Left hindlimb (tissue), 1 donor: ENCODE measurements at places on chromosomes 4 and X.

GRCh38 chr4:165199286-165199685 lies 8.1 kb upstream of the KLHL2 start:
- DNase-seq, result no peak

DNA sequence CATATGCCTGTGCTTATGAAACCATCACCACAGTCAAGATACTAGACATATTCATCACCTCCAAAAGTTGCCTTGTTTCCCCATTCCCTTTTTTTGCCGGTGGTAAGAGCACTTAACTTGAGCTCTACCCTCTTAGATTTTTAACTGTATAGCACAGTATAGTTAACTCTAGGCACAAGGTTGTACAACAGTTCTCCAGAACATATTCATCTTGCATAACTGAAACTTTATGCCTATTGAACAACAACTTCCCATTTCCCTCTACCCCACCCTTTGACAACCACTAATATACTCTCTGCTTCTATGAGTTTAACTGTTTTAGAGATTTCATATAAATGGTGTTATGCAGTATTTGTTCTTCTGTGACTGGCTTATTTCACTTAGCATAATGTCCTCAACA lies 119.3 kb downstream of the ASB9 start:
- DNase-seq, result no peak

DNA sequence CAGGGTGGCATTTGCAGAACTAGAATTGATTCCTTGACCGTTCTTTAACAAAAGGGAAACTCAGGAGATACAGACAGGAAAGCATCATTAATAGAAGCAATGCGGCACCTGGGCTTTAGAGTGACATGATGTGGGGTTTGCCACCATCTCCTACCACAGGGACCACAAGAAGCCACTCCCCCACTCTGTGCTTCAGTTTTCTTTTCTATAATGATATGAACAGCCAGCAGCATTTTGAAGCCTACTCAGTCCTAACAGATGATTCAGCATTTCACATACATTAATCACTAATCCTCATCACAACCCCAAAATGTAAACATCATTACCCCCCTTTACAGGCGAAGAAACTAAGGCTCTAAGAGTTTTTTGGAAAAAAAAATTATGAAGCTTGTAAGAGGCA lies 22.9 kb downstream of the CCDC149 start:
- no peak for DNase-seq

GRCh38 chr4:154559494-154560418 lies 3.1 kb upstream of the FGB start:
- DNase-seq, result no peak

- no peak for DNase-seq
Observed at GRCh38 chr4:138455097-138455496, 212.9 kb upstream of the SLC7A11 start.

- no peak for DNase-seq
Observed at GRCh38 chrX:72393836-72394517, 88.3 kb upstream of the CITED1 start.

- DNase-seq, result no peak
Observed at GRCh38 chr4:165814256-165815020, 58.6 kb upstream of the TLL1 start.

- no peak for DNase-seq
Observed at GRCh38 chrX:15702488-15703371, 35.3 kb upstream of the CA5B start.

- no peak for DNase-seq
Observed at GRCh38 chr4:130338851-130339250, 1242.9 kb downstream of the C4orf33 start.

GRCh38 chr4:23332313-23332712 lies 557.5 kb downstream of the PPARGC1A start:
- DNase-seq, result no peak

- no peak for DNase-seq
Observed at GRCh38 chr4:66328803-66329574, 658.7 kb upstream of the EPHA5 start.

GRCh38 chr4:26936284-26937065 lies 75.8 kb downstream of the STIM2 start:
- DNase-seq, result no peak

GRCh38 chr4:72320223-72320948 lies 248.6 kb downstream of the ADAMTS3 start:
- DNase-seq, result no peak

DNA sequence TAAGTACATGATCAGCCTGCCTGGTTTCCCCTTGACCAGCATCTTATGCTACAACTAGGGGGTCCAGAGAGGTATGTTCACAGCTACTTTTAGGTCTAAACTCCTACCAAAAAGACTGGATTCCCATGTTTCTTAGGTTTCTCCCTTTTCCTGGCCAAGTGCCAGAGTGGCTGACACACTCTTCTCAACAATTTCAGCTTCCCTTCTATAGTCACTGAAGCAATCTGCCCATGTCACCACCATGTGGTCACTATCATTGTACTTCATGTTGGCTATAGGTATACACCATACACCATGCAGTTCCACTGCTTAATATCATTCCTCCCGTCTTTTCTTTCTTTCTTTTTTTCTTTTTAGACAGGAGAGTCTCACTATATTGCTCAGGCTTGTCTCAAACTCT lies 66.9 kb downstream of the KLHL13 start:
- DNase-seq, result no peak

GRCh38 chrX:117743469-117744251 lies 372.9 kb downstream of the KLHL13 start:
- DNase-seq, result no peak

DNA sequence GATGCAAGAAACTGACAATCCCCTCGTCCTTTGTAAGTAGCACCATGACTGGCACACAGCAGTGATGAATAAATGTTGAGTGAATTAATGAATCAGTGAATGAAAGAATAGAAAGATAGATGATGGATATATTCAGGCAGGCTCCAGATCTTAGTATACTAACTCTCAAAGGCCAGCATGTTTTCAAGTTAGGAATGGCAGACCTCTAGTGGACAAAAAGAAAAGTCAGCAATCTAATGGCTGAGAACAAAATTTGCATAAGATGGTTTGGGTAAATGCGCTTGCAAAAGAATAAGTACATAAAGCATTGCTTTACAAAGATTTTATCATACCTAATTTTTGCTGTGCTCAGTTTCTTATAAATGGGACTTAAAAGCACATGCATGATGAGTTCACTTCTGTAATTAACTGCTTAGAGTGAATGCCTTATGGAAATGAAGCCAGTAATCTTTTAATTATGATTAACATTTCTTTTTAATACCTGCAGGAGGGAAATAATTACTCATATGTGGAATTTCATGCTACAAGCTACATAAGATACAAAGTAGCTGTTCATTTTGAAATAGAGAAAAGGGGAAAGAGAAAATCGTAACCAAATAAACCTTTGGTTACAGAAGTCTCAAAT lies 126.9 kb upstream of the GPRIN3 start:
- no peak for DNase-seq

DNA sequence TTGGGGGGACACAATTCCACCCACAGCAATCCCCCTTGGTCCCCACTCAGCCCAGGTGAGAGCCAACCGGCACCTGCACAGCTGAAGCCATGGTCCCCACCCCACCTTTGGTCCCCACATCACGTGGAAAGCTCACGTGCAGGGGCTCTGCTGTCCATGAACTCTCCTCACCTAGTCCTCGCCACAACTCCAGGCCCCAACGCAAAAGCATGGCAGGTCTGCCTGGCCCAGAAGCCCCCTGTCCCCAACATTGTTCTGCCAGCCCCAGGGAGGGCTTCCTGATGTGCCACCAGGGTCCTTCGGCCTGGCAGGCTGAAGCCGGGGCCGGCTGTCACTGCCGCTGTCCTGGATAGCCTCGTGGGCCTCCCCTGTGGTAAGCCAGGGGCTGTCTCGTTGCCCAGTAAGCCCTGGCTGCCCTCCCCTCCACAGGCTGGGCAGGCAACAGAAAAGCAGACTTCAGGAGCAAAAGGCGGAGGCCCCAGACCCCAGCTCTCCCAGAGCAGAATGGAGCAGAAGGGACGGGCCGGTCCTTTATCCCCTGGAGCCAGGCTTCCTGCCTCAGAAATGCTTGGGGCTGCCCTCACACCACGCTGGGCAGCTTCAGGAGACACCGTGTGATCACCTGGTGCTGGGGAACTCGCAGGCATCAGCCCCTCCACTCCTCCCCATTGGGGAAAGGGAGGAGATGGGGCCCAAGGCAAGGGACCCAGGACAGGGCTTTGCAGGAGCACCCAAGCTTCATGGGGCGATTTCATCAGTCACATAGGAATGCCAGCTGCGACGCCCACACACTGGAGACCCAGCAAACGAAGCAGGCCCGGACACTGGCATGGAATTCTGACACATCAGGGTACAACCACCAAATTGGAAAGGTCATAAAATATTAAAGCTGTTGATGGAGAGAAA lies 103.7 kb downstream of the ADRA2C start:
- no peak for DNase-seq

DNA sequence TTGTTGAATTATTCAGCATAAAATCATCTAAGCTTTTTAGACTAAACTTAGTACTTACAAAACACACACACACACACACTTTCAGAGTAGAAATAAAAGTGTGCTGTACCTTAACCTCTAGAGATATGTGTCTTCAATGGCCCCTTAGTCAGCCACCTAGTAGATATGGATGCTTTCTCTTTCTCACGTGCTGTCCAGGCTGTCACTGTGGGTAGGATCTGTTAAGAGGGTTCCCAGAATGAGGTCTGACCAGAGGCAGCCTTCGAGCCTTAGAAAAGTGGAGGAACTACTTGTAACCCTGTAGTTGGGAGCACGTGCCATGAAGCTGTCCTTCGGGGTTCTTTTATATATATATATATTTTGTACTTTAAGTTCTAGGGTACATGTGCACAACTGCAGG lies 117.9 kb downstream of the COL4A5 start:
- no peak for DNase-seq

GRCh38 chr4:127347936-127348335 lies 284.8 kb upstream of the INTU start:
- no peak for DNase-seq

DNA sequence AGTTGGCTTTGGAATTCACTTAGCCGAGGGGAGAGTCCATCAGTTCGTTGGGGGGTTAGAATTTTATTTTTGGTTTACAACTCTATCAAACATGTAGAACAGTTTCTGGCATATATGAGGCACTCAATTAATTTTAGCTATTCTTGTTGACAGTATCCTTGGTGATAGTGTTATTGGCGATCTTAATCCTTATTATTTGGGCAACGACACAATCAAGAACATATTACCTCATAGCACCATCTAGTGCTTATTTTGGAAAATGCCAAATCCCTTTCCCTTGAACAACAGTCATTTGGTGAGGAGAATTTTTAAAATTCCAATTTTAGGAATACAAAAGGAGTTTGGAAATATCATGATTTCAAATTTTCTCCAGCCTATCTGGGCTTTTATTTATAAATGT lies 17.9 kb upstream of the PGRMC1 start:
- no peak for DNase-seq

GRCh38 chr4:174314770-174315169 lies 31.1 kb downstream of the CEP44 start:
- no peak for DNase-seq

DNA sequence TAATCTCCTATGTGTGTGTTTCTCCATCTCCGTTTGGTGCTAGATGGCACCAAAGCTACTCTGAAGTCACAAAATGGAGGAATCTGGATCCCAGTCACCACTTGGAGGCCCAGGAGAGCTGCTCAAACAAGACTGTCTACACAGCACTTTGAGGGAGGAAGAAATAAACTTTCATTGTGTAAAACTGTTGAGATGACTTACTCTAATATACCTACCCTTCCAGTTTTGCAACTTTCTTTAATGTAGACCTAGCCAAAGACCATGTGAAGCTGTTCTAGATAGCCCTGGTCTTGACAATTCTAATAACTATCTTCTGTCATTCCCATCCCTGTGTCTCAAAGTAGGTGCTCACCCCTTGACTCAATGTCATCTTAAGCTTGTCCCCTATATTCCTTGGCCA lies 52.8 kb upstream of the TAB3 start:
- DNase-seq, result no peak
